B cell (primary cell): ENCODE measurements at places on chromosomes 7 and 10. TPM values are rescaled to one million over a fixed set of nuclear protein-coding genes. Genes with fewer than 3 reads are reported as not detected.

GRCh38 chr7:17472939-17473338 is 174.5 kb downstream of the AHR start:
- DNase-seq: no peak
- H3K4me1 ChIP-seq: peaks cover 4% of the 10 kb centered on the region
- no peaks in the 10 kb centered on the region for H3K36me3 ChIP-seq
- no peak overlapping the region for H3K27ac ChIP-seq

- peaks cover 5% of the 10 kb centered on the region for H3K36me3 ChIP-seq
- no peaks in the 10 kb centered on the region for H3K27me3 ChIP-seq
- H3K4me3 ChIP-seq: no peak overlapping the region
- peak overlapping the region; percentile 48 for H3K27ac ChIP-seq
Observed at GRCh38 chr10:68348265-68348741, 15.6 kb upstream of the PBLD start.

DNA sequence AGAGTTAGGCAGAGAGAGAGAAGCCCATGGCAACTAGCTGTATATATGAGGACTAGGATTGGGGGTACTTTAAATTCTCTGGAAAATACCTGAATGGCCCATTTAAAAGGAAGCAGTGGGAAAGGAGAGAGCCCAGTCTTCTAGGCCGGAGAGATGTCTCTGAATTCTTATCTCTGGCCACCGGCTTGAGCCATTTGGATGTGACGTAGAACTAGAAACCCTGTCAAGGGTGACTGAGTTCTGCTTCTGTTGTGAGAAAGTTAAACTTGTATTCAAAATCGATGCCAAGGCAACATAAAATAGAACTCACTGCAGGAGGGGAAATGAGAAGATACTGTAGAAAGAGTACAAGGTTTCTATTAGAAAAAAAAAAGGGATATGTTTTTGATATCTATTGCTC is 6.3 kb upstream of the GSTK1 start:
- H3K4me3 ChIP-seq: no peak overlapping the region
- no peaks in the 10 kb centered on the region for H3K27me3 ChIP-seq
- no peaks in the 10 kb centered on the region for H3K36me3 ChIP-seq
- DNase-seq: peak; percentile 74
- peak overlapping the region; percentile 94 for H3K27ac ChIP-seq

GRCh38 chr7:33774762-33775523 is 130.4 kb upstream of the BMPER start:
- no peaks in the 10 kb centered on the region for H3K36me3 ChIP-seq
- H3K27me3 ChIP-seq: no peaks in the 10 kb centered on the region
- H3K4me1 ChIP-seq: no peaks in the 10 kb centered on the region
- no peak for DNase-seq
- no peak overlapping the region for H3K4me3 ChIP-seq
- no peak overlapping the region for H3K27ac ChIP-seq

TCAF2 gene
- 15.9 and 16.0 TPM in 2 replicates for total RNA-seq

SKIDA1 gene
- 0.10 TPM in 1 of 2 replicates, not detected in the other for total RNA-seq

PRTFDC1 gene
- not detected in 2 replicates for total RNA-seq

CALHM3 gene
- not detected in 2 replicates for total RNA-seq

GOLGA7B gene
- total RNA-seq: not detected in 2 replicates
